ENCODE measurements at places on chromosomes 7 and 10. TPM values are rescaled to one million over a fixed set of nuclear protein-coding genes. Genes with fewer than 3 reads are reported as not detected.

DNA sequence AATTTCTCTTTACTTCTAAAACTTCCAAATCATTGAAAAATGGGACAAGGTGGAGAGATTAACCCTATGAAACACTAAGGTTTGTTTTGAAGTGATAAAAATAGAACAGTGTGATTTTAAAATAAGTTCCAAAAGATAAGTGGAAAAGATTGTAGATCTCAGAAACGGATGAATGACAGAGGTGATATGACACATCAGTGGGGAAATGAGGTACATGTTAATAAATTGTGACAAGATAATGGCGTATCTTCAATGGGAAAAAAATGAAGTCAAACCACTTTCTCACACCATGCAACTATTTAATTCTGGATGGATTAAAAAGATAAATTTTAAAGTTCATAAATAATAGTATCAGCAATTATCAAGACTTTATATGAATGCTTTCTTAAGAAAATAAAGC, 159.7 kb upstream of the VWC2 start:
- no peak for DNase-seq

Gene SYT15
- total RNA-seq, result 1.2 TPM

Gene PDE1C
- 0.55 TPM for total RNA-seq

Gene PALD1
- 36.1 TPM for total RNA-seq

GRCh38 chr7:19982841-19983835, 209.7 kb upstream of the TMEM196 start:
- DNase-seq, result peak; percentile 74
